ENCODE measurements at places on chromosomes 3 and 15.

GRCh38 chr3:99678023-99678422 is 39.6 kb downstream of the COL8A1 start:
- DNase-seq = peak; percentile 87

GRCh38 chr3:14175383-14176037 is 2.9 kb downstream of the XPC start:
- DNase-seq = no peak

DNA sequence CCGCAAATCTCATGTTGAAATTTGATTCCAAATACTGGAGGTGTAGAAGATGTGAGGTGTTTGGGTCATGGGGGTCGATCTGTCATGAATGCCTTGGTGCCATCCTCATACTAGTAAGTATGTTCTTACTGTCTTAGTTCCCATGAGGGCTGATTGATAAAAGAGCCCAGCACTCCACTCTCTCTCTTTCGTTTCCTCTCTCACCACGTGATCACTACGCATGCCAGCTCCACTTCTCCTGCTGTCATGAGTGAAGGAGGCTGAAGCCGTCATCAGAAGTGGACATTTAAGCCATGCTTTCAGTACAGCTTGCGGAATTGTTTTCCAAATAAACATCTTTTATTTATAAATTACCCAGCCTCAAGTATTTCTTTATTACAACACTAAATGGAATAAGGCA is 6.1 kb downstream of the OR5H15 start:
- DNase-seq = no peak

- no peak for DNase-seq
These were observed 414.4 kb upstream of the CFAP20DC start for GRCh38 chr3:59464187-59464586.

- peak; percentile 53 for DNase-seq
These were observed 16.5 kb downstream of the SEMA7A start for GRCh38 chr15:74417225-74417624.

DNA sequence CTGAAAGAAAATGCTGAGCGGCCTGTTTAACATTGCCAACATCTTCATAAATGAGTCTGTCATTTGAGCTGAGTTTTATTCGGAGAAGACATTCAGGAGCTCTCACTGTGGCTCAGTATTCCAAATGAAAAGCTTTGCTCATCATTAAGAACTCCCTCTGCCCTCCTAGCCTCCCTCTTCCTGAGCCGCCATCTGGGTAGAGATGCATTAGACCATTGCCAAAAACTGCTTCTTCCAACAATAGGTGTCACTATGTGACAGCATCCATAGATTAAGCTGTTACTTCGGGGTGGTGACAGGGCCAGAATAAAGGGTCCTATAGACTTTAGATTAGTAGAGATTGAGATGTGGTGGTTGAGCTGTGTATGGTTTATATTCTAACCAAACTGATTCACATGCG is 501.4 kb upstream of the NR2F2 start:
- DNase-seq = no peak

GRCh38 chr3:81378552-81379293 is 382.7 kb downstream of the GBE1 start:
- DNase-seq = no peak

DNA sequence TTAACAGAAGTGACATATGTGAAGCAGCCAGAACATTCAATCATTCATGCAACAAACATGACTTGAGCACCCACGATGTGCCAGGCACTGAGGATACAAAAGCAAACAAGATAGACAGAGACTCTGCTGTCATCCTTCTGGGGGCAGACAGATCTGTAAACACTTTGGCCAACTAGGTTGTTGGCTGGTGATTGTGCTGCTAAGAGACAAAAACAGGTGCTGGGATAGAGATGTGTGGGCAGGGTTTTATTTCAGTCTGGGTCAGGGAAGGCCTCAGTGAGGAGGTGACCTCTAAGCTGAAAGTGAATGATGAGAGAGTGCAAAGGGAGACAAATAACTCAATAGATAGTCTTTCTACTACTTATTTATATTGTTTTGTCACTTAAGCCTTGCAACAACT is 147.0 kb upstream of the VEPH1 start:
- no peak for DNase-seq

DNA sequence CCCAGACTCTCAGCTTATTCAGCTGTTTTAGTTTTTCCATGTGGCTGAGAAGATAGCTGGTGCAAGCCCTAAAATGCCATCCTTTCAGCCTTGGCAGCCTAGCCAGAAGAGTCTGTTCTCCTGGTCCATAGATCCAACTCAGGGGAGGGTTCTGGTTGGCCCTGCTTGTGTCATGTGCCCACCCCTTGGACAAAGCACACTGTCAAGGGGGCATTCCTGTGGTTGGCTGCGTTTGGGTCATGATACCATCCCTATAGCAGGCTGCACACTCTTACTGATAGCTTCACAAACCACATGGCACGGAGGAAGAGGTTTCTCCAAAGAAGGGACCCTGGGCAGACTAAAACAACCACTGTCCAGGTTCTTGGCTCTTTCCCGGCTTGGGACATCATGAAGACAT is 8.4 kb upstream of the FSTL1 start:
- DNase-seq = no peak

DNA sequence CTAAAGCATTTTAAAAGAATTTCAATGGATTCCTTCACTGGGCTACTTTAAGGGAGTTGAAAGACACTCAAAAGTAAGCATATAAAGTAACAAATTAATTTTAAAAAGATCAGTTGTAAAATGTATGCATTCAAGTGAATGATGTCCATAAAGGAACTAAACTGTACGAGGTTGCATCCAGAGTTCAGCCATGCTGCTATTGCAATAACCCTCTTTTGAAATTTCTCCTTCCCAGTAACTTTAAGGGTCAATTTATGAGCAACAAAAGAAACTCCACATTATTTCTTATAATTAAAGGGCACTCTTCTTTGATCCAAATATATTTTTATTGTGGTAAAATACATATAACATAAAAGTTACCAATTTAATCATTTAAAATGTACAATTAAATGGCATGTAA is 22.9 kb downstream of the BTLA start:
- no peak for DNase-seq

DNA sequence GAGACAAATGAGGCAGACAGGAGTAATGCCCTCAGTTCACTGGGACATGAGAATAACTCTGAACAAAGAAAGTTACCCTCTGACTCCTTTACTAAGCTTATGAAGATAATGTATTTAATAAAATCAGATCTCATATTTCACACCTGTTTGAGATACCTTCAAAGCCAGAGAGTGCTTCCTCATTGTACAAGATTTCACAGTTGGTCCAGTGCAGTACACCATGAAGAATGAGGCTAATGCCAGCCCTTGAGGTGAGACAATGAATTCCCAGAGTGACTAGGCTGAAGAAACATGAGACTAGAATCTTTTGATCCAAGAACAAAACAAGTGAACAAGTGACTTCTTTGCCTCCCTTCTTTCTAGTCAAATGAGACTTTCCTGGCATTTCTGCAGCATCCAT is 1133.8 kb downstream of the TUSC7 start:
- no peak for DNase-seq

DNA sequence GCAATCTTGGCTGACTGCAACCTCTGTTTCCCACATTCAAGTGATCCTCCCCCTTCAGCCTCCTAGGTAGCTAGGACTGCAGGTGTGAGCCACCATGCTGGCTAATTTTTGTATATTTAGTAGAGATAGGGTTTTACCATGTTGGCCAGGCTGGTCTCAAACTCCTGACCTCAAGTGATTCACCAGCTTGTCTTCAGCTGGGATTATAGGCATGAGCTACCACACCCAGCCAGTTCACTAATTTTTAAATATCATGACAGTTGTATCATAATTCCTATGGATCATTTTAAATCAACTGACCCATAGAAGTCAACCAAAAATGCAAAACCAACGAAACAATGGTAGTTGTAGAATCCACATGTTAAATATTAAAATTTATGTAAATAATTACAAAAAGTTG is 35.1 kb downstream of the RAF1 start:
- DNase-seq = no peak

DNA sequence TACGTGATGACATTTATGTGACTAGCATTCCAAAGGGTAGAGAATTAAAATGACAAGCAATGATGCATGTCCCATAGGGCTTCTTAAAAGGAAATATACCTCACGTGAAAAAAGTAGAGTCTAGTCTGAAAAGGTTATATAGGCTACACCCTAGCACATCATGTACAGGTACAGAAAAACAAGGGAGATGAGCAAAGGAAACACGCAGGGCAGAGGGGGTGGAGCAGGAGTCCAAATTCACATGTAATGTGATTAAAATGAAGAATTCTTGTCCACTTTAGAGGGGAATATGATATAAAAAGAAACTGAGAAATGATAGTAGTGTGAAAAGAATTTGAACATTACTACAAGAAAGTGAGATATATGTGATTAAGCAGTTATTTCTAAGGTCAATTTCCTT is 59.4 kb downstream of the HACD2 start:
- DNase-seq = no peak

DNA sequence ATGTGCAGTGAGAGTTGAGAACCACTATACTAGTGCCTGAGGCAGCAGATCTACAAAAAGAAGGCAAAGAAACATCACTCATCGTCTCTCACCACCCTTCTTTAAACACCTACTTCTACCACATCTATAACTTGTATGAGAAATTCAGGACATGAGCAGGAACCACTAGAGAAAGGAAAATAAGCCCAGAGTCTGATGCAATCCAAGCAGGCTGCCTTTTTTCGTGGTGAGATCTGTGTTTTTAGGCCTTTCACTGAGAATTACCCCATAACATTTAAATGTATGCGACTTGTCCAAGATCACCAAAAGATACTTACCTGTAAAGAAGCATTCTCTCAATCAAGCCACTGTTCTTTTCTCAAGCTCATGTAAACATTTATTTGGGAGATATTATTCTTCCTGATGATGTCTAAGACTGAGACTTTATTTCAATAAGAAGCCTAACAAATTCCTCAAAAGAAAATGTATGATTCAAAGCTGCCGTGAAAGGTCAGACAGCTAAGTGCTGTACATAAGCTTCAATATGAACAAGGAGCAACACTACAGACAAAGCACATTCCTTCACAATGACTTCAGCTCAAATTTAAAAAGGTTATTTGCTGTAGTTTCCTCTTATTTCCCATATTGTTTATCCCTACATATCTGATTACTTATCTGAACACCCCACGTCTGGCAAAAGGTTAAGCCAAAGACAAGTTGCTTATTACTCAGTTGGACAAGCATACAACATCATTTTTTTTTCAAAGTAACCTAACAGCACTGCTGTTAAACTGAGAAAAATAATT is 16.5 kb downstream of the SPICE1 start:
- no peak for DNase-seq

GRCh38 chr3:99774467-99774866 is 43.2 kb upstream of the CMSS1 start:
- DNase-seq = peak; percentile 61

GRCh38 chr15:92925454-92925853 is 25.3 kb downstream of the CHD2 start:
- no peak for DNase-seq

DNA sequence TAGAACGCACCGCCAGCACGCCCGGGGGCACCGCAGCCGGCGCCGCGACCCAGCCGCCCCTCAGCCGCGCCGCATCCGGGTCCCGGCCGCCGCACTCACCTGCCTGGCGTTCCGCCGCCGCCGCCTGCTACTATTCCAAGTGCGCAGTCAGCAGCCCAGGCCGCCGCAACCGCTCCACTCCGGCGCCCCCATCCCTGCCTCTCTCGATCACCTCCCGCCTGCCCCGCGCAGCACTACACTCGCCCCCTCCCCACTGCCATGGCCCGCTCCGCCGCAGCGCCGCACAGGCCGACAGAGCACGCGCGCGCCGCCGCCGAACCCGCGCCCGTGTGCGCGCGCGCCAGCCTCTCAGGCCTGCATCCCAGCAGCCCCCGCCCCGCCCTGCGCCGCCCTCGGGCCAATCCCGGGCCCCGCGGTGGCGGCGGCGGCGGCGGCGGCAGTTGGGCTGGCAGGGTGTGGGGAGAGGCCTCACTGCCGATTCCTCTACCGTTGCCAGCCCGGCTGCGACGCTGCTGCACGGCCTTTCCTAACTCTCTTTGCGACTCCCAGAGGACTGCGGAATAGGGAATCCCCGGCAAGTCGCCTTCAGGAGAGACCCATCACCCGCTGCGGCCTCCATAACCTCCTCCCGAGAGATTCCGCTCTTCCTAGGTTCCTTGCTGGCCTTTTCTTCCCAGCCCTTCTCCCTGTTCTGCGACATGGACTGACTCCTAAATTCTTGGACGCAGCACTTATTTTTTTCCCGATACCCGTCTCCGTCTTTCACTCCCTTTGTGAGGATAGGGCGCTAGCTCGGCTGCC is at the start of gene PIK3CB:
TSS of gene PIK3CB (minus strand) at position 333 of the 801 bp plus-strand sequence. CDS start 75,585 bp downstream, outside the sequence.
- no peak for DNase-seq

DNA sequence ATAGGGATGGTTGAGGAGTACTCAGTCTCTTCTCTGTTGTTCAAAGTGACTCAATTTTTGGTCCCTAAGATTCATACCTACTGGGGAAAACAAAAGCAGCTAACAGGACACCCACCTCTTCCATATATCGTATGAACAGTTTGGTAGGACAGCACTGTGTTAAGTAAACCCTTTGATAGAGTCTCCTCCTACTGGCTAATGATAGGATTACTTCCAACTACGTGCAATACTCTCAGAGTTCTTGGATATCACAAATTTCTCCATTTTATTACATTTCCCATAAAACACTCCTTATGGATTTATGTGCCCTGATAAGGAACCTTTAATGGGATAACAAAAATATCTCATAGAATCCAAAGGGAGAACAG is 200.2 kb upstream of the GOLGA6L4 start:
- no peak for DNase-seq

DNA sequence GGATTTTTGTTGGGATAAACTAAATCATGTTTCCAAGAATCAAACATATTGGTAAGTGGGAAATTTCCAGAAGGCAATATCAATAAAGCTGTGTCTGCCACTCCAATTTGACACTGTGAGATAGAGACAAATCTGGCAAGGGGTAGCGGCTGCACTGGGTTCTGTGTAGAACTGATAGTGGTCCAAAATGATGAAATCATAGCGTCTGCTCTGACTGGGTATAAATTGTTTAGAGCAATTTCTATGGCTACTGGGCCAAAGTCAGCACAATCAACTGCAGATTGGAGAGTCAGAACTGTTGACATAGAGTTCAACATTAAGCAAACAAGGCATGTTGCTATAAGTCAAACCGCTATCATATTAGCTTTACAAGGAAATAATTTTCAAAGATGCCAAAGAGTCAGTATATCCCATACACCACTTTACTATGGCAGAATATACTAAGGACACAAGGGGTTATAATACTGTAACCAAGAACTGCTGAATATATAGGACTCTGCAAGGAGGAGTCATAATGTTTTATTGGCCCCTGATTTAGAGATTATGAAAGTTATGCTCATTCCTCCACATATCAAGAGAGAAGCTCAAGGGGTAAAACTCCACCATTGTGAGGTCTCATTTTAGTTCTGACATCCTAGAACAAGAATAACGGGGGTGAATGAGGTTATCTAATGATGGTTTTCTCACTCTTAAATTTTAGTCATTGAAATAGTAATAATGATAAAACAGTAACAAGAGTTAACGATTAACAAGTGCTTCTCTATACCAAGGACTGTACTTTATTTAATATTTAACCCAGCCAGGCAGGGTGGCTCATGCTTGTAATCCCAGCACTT is 309.7 kb upstream of the GADL1 start:
- no peak for DNase-seq
